ENCODE measurements at places on chromosomes 5 and 9.

DNA sequence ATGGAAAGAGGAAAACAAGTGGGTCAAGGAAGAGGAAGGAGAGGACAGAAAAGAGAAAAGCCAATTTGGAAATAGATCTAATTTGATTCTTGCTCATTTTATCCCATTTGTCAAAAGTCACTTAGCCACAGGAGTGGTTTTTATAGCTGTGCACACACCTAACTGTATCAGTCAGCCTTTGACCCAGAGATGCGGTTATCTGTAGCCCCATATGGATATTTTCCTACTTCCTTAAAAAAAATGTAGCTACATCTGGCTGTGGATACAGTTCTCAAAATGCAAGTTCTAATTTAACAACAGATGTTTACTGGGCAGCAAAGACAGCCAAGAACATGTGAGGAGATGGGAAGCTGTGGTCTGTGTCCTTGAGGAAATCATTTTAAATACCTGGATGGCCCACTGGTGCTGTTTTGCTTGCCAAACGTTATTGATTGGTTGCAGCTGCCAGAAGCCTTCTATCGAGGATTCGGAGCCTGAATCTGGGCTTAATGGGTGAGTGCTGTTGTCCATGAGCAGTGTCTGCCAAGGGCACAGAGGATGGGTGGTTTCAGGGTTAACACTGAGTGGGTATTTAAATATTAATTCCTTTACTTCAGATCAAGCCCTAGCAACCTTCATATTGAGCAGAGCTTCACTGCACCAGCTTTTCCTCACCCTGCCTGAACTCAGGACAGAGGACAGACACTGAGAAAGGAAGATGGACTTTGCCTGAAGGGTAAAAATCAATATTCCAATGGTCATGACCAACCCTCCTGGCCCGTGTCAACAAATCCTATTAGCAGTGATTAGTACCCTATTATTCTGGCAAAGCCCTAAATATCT, 92.2 kb downstream of the APBA1 start:
- no peak for DNase-seq

DNA sequence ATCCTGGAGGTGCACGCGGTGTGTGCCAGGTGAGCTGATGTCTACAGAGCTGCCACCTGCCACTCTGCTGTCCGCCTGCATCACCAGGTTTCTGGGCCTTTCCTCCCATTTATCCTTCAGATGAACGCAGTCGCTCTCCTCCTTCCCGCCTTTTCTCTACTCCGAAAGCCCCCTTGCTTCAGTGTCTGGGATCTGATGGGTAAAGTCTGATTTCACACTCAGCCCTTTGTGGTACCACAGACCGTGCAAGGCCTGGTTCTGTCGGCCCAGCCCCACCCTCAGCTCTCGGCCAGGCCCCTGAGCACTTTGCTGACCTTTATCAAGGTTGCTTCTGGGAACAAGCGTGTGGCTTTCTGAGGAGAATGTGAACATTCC, 32.5 kb downstream of the GLT6D1 start:
- no peak for DNase-seq

- no peak for DNase-seq
These were observed 10.7 kb downstream of the GSN start for GRCh38 chr9:121278477-121279261.

DNA sequence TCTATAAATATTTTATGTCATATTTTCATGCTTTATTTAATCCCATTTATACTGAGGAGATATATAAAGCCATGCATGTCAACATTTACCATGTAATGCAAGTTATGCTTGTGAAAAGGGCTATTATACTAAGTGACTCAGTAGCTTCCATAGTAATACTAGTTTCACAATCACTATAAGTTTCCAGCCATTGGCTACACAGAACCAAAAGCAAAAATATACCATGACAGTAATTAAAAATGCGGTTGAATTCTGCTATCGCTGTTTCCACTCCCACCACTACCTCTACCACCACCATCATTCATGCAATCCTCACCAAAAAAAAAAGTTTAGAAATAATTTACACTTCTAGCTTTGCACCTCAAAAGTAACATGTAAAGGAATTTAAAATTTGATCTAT, 60.2 kb downstream of the MLLT3 start:
- no peak for DNase-seq

DNA sequence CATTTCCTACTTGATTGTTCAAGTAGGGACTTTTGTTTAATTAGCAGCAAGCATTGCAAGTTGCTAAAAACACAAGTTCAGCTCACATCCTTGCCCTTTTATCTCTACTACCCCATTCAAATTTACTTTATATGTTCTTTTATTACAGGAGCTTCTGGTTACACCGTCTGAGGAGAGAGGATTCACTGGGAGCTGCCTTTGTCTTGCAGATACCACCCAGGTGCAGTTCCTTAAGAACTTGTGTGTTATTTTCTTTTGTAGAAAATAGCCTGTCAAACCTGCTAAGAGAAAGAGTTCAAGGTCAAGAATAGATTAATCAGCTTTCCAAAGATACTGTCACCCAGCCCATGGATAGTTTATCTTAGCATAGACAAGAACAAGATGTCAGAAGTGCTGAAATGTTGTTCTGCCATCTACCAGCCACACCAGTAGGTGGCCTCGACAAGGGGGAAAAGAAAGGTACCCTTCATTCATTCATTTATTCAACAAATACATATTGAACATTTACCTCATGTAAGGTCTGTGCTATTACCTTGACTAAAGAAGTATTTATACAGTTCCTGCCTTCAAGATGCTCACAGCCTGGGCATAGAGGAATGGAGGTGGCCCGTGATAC, 750.3 kb downstream of the MAT2B start:
- DNase-seq: no peak

Measured in SHP77 treated with DMSO at 0.1 percent for 48 hours (cell line).